ENCODE measurements at places on chromosomes 11 and 22. TPM values are rescaled to one million over a fixed set of nuclear protein-coding genes. Genes with fewer than 3 reads are reported as not detected.

- DNase-seq, result peak; percentile 4
Observed at GRCh38 chr22:17441326-17441725, 72.1 kb downstream of the CECR2 start.

DNA sequence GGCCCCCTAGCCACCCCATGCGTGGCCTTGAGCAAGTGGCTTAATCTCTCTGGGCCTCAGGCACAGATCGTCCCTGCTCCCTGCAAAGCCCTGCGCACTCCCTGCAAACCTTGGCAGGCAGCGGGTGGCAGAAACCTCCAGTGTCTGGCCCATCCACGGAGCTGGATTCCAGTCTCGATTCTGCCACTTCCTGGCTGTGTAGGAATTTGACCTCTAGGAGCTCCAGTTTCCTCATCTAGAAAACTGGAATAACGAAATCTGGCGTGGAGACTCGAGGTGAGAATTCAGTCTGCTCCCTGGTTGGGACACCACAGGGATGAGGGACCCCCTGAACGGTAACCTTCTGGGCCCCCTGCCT is 186.9 kb downstream of the MN1 start:
- DNase-seq, result no peak

- DNase-seq, result peak; percentile 100
Observed at GRCh38 chr11:125263268-125263790, 98.8 kb downstream of the PKNOX2 start.

DNA sequence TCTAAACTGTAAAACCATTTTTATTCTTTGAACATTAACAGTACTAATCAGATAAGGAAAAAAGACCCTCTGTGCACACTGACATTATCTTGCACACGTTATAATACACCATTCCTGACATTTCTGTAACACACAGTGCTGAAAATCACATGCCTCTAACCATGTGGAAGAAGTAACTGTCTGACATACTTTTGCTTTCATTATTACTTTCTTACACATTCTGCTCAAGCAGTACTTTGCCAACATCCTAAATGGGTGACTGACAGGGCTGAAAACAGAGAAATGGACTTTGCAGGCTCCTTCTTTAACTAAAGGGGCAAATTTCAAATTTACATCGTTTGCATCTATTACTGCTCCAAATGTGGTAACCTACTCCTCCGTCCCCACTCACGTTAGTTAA is 22.8 kb upstream of the TP53AIP1 start:
- DNase-seq, result peak; percentile 8

GRCh38 chr11:119338965-119339588 is 1.6 kb downstream of the C1QTNF5 start:
- DNase-seq, result no peak

C22orf15 gene
- not detected for total RNA-seq

BACE1 gene
- total RNA-seq, result 27.5 TPM

BTG4 gene
- not detected for total RNA-seq
